Bronchial epithelial cell (primary cell): ENCODE measurements at places on chromosomes 4 and X.
A peak's percentile ranks its signal among the peaks of the same experiment; 100 is the strongest.

- no peak for DNase-seq
Observed at GRCh38 chr4:84661191-84661939, 78.4 kb downstream of the CDS1 start.

DNA sequence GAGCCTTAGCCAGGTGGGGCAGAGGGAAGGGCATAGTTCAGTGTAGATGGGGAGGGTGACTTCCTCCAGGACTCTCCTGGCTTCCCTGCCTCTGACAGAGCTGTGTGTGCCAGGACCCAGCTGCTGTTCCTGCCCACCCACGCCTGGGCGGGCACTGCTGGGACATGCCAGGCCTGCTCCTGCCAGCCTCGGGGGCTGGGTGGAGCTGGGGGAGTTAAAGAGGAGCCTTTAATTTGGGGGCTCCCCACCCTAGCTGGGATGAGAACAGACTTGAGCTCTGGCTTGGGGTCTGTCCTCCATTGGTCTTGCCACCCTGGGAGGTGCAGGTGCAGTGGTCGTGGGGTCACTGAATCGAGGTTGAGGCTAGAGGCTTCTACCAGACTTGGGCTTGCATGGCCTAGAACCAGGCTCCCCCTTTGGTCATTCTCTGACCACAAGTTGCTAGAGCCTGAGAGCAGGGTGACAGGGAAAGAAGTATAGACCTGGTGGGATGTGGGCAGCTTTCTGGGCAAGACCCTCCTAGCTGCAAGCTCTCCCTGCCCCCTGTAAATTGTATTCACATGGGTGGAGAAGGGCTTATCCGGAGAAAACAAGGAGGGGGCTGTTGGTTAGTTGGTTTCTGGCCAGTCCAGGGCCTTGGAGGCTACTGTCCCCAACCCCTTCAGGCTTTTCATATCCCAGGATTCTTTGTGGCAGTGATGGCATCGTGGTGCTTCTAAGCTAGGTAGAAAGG is 5.7 kb downstream of the EFNB1 start:
- DNase-seq = no peak

- DNase-seq = no peak
Observed at GRCh38 chr4:102730968-102731533, 29.7 kb downstream of the MANBA start.

DNA sequence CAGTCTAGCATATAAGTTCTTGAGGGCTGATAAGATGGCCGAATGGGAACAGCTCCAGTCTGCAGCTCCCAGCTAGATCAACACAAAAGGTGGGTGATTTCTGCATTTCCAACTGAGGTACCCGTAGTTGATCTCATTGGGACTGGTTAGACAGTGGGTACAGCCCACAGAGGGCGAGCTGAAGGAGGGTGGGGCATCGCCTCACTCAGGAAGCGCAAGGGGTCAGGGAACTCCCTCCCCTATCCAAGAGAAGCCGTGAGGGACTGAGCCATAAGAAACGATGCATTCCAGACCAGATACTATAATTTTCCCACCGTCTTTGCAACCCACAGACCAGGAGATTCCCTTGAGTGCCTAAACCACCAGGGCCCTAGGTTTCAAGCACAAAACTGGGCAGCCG is 109.0 kb downstream of the RPS6KA6 start:
- DNase-seq = no peak

DNA sequence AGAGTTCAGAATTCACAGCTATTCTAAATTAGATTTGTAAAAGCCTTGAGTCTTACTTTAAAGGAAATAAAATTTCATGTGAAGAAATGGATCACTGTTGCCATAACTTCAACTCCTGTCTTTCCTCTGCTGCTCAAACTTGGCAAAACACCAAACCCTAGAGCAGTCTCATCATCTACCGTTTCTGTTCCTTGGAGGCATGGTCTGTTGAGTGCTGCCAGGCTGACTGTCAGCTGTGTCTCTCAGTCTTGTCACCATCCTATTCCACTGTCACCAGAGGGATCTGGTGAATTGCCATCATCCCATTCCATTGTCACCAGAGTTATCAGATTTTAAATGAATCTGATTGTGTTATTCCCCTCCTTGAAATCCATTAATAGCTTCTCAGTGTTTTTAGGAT is 55.6 kb downstream of the STIM2 start:
- DNase-seq = no peak

GRCh38 chr4:100929758-100930157 is 411.9 kb upstream of the EMCN start:
- no peak for DNase-seq

DNA sequence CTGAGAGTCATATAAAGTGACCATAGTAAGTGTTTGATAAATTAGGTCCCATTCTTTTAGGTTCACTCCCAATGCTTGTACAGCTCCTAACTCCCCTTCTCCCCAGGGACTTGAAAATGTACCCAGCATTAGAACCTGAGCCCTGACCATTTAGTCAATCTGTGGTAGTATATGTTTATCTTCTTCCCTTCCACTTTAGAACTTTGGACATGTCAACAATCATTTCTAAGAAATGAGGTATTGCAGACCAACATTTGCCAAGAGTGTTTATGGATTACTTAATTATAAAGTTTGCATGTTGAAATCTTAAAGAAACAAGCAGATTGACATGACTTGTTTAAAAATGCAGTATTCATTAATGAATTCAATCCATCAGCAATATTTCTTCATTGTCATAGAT is 26.0 kb downstream of the AFM start:
- no peak for DNase-seq

DNA sequence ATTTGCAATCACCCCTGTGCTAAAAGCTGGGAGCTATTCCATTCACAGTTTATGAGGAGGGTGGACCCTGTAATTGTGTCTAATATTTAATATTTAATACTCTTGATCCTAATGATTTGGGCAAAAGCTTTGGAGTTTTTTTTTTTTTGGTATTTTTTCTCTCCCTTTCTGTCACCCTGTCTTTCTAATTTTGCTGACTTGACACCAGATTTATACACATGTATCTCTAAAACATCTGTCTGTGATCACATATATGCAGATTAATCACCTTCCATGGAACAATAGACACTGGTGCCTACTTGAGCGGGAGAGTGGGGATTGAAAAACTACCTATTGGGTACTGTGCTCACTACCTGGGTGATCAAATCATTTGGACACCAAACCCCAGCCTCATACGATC is 18.7 kb upstream of the ANTXR2 start:
- DNase-seq = no peak

- no peak for DNase-seq
Observed at GRCh38 chr4:11072463-11072862, 356.2 kb downstream of the HS3ST1 start.

GRCh38 chrX:128800138-128800537 is 723.2 kb downstream of the SMARCA1 start:
- DNase-seq = no peak

- no peak for DNase-seq
Observed at GRCh38 chrX:107713543-107714205, 61.9 kb downstream of the TSC22D3 start.

GRCh38 chr4:108148316-108148715 is 20.4 kb downstream of the LEF1 start:
- DNase-seq = peak; percentile 30

GRCh38 chrX:154049209-154050112 is 29.8 kb upstream of the IRAK1 start:
- no peak for DNase-seq

GRCh38 chrX:79361192-79361870 is 5.8 kb downstream of the ITM2A start:
- no peak for DNase-seq

- no peak for DNase-seq
Observed at GRCh38 chr4:83080561-83080960, 34.0 kb downstream of the PLAC8 start.

DNA sequence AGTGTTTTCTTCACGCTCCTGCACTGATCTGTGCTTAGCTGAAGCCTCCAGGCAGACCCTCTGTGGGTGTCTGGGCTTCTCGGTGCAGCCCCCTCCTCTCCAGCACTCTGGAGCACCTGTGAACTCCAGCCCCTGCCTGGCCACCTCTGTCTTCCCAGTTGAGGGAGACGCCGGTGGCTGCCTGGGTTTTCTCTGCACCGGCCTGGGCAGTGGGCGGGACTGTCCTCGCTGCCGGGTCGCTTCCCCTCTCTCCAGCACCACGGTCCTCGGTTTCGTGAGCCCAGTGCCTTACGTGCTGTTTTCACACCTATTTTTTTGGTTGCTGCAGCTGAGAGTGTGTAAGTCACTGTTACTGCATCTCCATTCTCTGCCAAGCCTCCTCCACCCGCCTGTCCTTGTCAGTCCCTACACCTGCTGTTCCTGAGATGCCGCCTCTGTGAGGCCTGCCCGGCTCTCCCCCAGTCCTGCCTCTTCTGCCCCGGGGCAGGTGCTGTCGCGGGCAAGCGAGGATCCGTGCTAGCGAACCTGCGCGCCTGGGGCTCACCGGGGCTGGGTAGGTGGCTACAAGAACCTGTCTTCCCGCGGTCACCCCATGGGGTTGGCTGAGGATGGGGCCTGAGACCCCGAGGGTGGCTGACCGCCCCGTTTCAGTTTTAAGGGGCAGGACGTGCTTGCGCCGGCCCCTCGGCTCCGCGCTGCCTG is 2.4 kb upstream of the FGFRL1 start:
- no peak for DNase-seq
